ENCODE measurements at places on chromosomes 1 and 21. TPM values are rescaled to one million over a fixed set of nuclear protein-coding genes. Genes with fewer than 3 reads are reported as not detected.

DNA sequence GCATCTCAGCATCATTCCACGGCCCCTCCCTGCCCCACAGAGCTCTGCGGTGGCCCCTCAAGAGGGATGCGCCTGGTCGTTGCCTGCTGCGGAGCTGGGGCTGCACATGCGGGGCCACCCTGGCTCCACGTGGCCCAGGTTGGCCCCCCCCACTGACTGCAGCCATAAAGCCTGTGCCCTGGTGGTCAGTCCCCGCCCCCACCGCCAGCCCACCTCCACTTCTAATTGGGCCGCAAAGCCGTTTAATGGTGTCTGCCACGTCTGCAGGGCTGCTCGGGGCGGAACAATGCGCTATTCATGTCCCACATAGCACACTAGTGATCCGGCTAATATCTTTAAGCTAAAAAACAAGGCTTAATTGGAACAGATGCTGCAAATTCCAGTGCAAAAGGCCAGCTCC is 33.5 kb upstream of the ACTRT2 start:
- DNase-seq, result no peak

DNA sequence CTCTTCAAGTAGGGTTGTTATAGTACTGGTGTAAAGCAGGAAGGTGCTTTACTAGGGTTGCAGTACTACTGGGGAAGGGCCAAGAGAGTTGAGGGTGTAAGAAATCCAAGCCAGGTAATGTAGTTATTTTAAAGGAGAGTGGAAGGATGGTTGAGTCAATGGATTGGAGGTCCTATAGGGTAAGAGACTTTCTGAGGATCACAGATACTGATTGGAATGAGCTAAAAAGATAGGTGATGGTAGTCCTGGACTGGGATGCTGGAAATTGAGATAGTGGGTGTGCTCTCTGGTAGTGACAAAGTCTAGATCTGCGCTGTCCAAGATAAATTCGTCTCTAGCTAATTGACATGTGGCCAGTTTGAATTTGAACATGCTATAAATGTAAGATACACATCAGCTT is 7.0 kb downstream of the TXLNA start:
- DNase-seq, result no peak

- no peak for DNase-seq
Measured at GRCh38 chr21:41124641-41125201, 43.2 kb upstream of the BACE2 start.

Gene STX12
- total RNA-seq, result 27.5 TPM

Gene SLC44A3
- total RNA-seq, result 9.2 TPM

Gene CRP
- total RNA-seq, result not detected

DNA sequence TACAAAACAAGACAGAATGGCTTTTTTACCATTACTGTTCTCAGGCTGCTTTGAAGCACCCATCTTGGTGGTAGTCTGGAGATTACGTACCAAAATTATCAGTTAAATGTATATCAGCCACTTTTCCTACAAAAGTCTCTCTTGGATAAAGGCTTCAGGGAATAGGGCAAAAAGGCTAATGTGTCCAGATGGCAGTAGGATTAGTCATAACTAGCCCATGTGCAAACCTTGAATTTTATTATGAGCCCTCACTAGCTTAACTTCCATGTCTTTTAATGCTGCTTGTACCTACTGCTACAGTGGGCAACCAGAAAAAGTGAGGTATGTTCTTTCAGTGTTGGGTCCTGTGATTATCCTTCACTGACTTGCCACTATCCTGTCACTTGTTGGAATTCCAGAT is 51.0 kb downstream of the PLPPR4 start:
- no peak for DNase-seq

GRCh38 chr1:158077411-158078256 is 84.2 kb downstream of the KIRREL1 start:
- DNase-seq, result no peak

Gene YBEY
- 15.8 TPM for total RNA-seq

DNA sequence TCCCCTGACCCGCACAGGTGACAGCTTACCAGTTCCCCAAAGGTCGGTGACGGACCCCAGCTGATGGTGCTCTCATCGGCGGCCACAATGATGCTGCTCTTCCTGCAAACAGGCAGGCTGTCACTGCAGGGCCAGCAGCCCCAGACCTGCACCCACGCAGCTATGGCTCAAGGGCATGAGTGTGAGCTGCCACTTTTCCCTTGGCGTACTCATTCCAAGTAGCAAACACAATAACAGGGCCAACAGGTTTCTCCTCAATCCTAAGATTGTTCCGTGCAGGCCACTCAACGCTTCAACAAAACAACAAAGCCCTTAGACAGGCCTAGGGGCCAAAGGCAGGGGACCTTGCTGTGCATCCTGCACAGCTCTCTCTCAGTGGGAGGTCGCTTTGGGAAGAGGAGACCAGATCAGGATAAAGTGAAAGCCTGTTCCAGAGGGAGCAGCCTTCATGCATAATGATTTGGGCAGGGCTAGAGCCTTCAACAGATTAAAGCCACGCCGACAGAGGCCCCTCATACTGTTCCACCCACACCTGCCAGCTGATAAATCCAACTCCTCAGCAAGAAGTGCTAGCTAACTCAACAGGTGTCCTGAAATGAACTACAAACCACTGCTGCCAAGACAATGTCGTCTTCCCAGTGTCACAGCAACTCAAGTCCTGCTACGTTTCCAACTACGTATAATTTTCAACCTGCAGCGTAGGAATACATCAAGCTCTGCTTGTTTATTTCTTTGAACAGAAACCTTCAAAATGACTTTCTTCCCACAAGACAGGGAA is 27.2 kb downstream of the RCC2 start:
- peak; percentile 25 for DNase-seq

Gene ARMH1
- total RNA-seq, result 3.9 TPM

- no peak for DNase-seq
Measured at GRCh38 chr1:47440599-47441081, 2.8 kb downstream of the FOXD2 start.

Gene HMCN1
- total RNA-seq, result 5.0 TPM

Gene CLCN6
- 23.3 TPM for total RNA-seq

DNA sequence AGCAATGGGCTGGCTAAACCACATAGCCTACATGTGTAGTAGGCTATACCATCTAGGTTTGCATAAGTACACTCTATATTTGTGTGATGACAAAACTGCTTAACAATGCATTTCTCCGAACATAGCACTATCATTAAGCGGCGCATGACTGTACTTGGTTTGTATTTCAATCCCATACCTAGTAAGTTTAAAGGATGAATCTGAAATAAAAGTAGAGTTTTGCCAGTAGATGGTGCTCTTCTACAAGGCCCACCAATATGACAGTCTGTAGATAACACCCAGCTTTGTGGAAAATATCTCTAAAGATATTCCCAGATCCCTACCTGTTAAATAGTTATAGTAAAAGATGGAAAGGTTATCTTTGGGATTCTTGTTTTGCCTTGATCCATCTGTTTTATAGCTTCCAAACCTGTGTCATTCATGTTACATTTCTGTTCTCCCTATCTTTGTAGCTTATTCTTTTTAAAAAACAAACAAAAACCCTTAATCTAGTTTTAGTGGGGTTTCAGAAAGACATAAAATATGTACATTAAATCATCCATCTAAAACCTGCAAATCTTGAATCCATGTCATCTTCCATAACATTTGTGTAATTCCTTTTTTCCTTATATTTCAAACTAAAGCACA is 33.9 kb upstream of the ASPM start:
- no peak for DNase-seq

DNA sequence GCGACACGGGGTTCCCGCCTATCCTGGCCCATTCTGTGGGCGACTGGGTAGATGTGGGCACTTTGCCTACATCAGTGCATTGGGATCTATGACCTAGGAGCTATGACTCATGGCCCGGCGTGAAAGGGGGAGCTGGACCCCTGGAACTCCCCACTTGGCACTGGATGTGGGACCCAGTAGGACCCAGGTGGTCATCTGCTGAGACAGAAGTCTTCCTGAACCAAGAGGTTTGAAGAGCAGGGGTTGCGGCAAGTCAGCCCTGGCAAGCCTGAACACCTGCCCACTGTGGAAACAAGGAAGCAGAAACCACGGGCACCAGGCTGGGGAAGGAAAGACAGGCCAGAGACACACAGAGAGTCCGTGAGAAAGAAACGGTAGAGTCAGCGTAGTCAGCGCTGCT is 656.7 kb downstream of the AJAP1 start:
- DNase-seq, result no peak

- DNase-seq, result peak; percentile 37
Measured at GRCh38 chr1:30809514-30810263, 52.1 kb upstream of the LAPTM5 start.

DNA sequence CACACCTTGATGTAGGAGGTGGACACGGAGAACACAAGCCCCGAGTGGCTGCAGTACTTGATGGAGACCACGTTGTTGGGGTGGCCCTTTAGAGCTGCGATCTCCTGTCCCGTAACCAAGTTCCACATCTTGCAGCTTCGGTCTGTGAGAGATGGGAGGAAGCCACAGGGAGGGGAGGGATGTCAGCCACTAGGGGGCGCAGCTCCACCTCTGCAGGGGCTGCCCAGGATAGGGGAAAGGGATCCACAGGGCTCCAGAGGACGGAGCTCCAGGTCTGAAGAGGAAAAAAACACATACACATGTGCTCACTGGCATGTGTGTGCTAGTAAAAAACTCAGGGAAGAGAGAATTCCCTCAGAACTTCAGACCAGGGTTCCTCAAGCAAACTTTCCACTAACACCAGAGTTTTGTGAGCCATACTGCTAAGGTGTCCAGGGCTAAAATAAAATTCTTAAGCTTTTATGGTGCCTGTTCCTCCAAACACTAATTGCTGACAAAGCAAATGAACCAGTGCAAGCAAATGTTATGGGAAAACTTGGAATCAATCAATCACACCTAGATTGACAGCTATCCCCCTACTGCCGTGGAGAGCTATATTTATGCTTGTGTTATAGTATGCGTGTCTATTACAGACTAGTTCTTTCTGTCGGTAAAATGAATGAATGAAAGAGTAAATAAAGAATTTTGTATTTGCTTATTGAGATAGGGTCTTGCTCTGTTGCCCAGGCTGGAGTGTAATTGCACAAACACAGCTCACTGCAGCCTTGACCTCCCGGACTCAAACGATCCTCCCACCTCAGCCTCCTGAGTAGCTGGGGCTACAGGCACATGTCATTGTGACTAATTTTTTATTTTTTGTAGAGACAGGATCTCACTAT is 43.7 kb downstream of the KIF21B start:
- DNase-seq, result no peak

Gene C1orf21
- total RNA-seq, result 120 TPM

Gene HSF2BP
- total RNA-seq, result 0.43 TPM

Gene CFHR5
- not detected for total RNA-seq

Gene INAVA
- not detected for total RNA-seq

Gene PYHIN1
- total RNA-seq, result 0.45 TPM

Gene OR2L3
- not detected for total RNA-seq

Gene FCRL4
- total RNA-seq, result not detected

DNA sequence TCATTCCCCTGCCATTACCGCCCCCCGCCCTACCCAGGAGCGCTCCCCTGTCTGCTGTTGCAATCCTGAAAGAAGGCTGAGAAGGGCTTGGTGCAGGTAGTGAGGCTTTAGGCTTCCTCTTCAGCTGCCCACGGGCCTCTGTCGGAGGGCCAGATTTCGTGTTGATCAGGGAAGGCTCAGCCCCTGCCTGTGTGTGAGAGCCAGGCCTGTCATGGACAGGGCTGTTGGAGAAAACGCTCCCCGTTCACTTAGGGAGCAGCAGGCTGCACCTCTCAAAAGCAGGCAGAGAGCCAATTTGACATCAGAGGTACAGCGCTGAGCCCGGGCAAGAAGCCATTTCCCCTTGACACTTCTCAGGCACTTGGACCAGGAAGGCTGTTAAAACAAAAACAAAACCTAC is 19.0 kb downstream of the TEX35 start:
- no peak for DNase-seq

DNA sequence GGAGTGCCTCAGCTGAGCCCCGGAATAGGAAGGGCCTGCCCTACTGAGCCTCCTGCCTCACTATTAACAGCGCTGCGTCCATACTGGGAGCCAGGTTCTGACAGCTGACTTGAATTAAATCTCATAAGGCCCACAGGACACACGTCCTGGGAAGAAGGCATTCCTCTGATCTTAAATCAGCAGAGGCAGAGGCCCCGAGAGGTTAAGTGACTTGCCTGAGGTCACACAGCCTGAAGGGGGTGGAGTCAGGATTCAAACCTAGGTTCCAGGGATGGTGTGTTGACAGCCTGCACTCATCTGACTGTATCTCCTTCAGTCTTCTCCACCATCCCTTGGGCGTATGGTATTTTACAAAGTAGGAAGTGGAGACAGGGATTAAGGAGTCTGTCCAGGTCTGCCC is 79.8 kb downstream of the AJAP1 start:
- DNase-seq, result no peak

DNA sequence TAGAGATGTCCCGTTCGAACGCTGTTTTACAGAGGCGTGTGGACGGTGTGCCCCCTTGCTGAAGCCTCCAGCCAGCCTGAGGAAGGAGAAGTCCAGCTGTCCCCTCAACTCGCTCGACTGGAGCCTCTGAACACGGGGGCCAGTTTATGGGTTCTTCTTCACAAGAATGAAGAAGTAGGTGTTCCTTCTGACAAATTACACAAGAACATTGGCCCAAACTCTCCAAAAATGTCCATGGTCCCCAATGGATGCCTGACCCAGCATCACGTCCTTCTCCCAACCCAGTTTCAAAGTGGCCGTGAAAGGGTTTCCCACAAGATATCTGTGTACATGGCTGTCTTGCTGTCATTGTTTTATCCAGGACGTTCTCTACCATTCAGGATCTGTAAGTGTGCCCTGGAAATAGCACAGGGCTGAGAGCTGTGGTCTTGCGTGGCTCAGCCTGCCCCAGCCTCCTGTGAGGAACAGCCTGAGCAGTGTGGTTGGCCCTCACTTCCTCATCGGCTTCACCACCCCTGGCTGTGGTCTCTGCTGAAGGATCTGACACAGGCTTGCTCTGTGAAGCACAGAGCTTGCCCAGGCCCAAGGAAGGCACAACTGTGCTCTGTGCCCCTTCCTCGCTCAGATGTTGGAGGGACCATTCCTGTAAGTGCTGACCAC is 1.0 kb upstream of the S100B start:
- peak; percentile 66 for DNase-seq

GRCh38 chr1:96651517-96651916 is 70.1 kb upstream of the PTBP2 start:
- no peak for DNase-seq

DNA sequence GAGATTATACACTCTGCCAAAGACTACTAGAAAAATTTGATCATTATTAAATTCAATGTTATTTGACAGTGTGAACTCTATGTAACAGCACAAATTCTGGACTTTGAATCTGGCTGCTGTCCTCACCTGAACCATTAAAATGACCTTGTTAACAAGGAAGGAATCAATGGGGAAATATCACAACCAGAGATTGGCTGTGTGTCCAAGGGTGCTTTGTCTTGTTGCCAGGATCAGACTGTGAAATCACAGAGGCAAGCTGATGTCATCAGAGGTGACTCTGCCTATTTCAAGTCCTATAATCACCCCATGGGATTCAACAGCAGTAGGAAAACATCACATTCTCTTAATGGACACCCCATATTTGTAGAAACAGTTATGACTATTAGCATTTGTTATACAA is 46.8 kb downstream of the ADAMTS5 start:
- DNase-seq, result no peak

Gene DR1
- total RNA-seq, result 45.0 TPM

DNA sequence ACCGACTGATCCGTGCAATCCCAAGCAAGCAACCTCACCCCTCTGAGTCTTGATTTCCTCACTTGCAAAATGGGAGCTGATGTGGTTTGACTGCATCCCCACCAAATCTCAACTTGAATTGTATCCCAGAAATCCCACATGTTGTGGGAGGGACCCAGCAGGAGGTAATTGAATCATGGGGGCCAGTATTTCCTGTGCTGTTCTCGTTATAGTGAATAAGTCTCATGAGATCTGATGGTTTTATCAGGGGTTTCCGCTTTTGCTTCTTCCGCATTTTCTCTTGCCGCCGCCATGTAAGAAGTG is 58.4 kb downstream of the FHAD1 start:
- no peak for DNase-seq

GRCh38 chr21:21464684-21465083 is 466.5 kb downstream of the NCAM2 start:
- no peak for DNase-seq

Measured in adrenal gland (tissue), 19 donors.